Activated CD4-positive, alpha-beta T cell treated with anti-CD3 and anti-CD28 coated beads, Interleukin-2, amount 10 ng/mL, durations not matched to agents 24 days and 14 days (primary cell): ENCODE measurements at places on chromosomes 1 and 21.

- no peak overlapping the region for H3K27ac ChIP-seq
- no peaks in the 10 kb centered on the region for H3K36me3 ChIP-seq
- DNase-seq, result no peak
- H3K27me3 ChIP-seq, result no peaks in the 10 kb centered on the region
These were observed 3.9 kb downstream of the CLDN19 start for GRCh38 chr1:42736152-42736551.

DNA sequence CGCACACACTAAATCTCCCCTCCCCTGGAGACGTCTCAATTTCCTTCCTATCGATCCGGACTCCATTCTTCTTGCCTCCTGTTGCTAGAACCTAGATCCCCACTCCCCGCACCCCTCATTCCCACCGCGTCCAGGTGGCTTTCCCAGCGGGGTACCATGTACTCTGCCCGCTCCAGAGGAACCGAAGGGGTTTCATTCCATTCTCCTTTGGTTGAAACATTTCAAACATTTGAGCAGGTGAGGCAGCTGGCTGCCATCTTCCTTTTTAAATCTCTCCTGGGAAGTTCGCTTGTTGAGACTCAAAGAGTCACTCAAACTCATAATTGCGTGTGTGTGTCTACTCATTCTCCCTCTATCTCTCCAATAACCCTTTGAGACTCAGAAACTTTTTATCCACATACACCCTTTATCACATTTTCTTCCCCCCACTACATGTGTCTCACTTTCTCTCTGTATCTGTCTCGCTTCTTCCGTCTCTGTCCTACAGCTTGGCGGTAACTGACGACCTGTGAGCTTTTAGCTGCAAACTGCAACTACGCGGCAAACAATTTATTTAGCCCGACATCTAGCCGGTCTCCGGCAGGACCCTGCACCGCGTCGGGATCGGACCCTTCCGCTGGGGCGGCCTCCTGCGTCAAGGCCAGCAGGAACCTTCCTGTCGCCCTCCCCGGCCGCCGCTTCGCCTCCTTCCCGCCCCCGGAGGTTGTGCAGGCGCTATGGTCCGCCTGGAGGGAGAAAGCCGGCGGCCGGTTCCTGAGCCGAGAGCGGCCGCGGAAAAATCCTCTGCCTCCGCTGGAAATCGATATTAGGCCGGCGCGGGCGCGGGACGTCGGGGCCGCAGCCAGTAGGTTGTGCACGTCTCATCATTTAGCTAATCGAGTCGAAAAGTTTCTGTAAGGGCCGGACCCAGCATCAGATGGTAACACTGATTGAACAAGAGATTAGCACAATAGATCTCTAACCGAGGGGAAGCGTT lies 3.0 kb upstream of the FOXD3 start:
- peaks cover 31% of the 10 kb centered on the region for H3K4me1 ChIP-seq
- peak overlapping the region; percentile 36 for H3K27ac ChIP-seq
- peaks cover 21% of the 10 kb centered on the region for H3K36me3 ChIP-seq
- H3K27me3 ChIP-seq, result peaks cover 66% of the 10 kb centered on the region
- peak overlapping the region; percentile 11 for H3K4me3 ChIP-seq
- peak; percentile 61 for DNase-seq

- no peak overlapping the region for H3K27ac ChIP-seq
- H3K36me3 ChIP-seq, result no peaks in the 10 kb centered on the region
- DNase-seq, result no peak
- H3K27me3 ChIP-seq, result peaks cover 33% of the 10 kb centered on the region
- no peak overlapping the region for H3K4me3 ChIP-seq
These were observed 354.6 kb downstream of the PDE4B start for GRCh38 chr1:66147226-66147835.

DNA sequence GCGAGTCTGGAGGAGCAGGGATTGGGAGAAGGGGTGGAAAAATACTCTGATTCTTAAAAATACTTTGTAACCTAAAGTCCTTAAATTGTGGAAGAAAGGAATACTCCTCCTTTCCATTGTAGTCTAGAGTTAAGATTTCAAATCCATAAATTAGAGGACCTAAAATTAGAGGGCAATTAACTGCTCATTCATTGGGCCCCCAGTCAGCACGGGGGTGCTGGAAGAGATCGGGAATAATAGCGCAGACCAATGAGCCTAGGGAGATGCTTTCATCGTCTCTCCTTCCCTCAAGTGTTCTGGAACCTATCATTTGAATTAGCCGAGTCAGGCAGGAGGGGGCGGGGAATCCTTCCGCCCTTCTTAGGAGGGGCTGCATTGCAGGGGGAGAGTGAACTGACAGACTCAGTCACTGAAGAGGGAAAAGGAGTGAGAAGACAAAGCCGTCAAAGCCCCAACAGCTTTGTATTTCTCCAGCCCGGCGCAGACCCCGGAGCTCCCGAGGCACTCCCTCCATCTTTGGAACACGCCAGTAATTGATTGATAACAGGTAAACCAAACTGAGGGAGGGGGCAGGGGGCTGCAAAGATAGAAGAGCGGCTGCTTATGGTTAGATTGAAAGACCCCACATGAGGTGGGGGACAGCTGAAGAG lies at the start of gene MLLT11:
TSS of gene MLLT11 (plus strand) at position 391 of the 650 bp plus-strand sequence. CDS start 6,828 bp downstream, outside the sequence.
- no peaks in the 10 kb centered on the region for H3K27me3 ChIP-seq
- peak within 1 kb of the TSS; percentile 99 for H3K27ac ChIP-seq
- DNase-seq, result peak; percentile 79
- H3K4me3 ChIP-seq, result peak within 1 kb of the TSS; percentile 99
- H3K36me3 ChIP-seq, result peaks cover 41% of the 10 kb centered on the region

- H3K4me1 ChIP-seq, result peaks cover 27% of the 10 kb centered on the region
- no peak overlapping the region for H3K4me3 ChIP-seq
- H3K27me3 ChIP-seq, result peaks cover 5% of the 10 kb centered on the region
- H3K36me3 ChIP-seq, result peaks cover 26% of the 10 kb centered on the region
These were observed 17.0 kb downstream of the ATP5PO start for GRCh38 chr21:33898586-33898985.

- H3K27me3 ChIP-seq, result no peaks in the 10 kb centered on the region
- H3K4me3 ChIP-seq, result no peak overlapping the region
- peaks cover 1% of the 10 kb centered on the region for H3K4me1 ChIP-seq
- no peaks in the 10 kb centered on the region for H3K36me3 ChIP-seq
These were observed 35.3 kb downstream of the OPTC start for GRCh38 chr1:203528976-203529835.

- no peak overlapping the region for H3K4me3 ChIP-seq
- peaks cover 3% of the 10 kb centered on the region for H3K27me3 ChIP-seq
- no peaks in the 10 kb centered on the region for H3K4me1 ChIP-seq
These were observed 11.5 kb upstream of the SRP9 start for GRCh38 chr1:225765982-225766674.

DNA sequence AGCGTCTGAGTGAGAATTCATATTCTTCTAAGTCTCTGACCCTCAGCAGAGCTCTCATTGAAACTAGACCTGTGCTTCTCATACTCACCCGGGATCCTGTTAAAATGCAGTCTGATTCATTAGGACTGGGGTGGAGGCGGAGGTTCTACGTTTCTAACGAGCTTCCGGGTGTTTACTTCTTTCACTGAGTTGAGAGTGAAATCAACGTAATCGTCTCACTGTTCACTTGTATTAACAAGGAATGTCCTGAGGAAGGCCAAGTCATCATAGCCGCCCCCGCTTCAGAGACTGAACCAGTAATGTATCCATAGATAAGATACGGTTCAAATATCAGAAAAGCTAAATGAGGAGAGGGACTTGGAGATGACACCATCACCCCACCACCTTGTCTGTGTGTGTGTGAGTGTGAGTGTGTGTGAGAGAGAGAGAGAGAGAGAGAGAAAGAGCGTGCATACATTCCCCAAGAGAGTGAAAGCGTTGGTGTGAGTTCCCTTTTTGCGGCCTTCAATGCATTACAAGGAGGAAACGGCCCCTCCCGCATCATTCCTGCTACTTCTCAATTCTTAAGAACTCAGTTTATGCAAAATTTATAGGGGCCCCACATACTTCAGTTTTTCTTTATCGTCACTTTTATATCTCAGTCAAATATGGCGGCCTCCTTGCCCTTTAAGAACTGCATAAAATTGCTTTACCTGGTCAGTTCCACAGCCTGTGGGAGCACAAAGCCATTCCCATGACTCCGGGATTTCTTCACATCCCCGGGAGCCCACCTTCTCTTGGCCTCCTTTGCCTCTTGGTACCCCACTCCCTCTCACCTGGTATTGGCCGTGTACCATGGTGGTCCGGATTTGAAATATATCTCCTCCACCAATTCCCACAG lies 19.8 kb downstream of the KMO start:
- H3K4me3 ChIP-seq, result peak overlapping the region; percentile 82
- DNase-seq, result peak; percentile 77
- H3K36me3 ChIP-seq, result no peaks in the 10 kb centered on the region
- peaks cover 15% of the 10 kb centered on the region for H3K4me1 ChIP-seq
- H3K27ac ChIP-seq, result peak overlapping the region; percentile 89
- H3K27me3 ChIP-seq, result peaks cover 2% of the 10 kb centered on the region

- H3K4me3 ChIP-seq, result no peak overlapping the region
- H3K4me1 ChIP-seq, result no peaks in the 10 kb centered on the region
- H3K27me3 ChIP-seq, result peaks cover 9% of the 10 kb centered on the region
- H3K27ac ChIP-seq, result no peak overlapping the region
These were observed 14.9 kb downstream of the PLEKHA6 start for GRCh38 chr1:204344665-204345355.

DNA sequence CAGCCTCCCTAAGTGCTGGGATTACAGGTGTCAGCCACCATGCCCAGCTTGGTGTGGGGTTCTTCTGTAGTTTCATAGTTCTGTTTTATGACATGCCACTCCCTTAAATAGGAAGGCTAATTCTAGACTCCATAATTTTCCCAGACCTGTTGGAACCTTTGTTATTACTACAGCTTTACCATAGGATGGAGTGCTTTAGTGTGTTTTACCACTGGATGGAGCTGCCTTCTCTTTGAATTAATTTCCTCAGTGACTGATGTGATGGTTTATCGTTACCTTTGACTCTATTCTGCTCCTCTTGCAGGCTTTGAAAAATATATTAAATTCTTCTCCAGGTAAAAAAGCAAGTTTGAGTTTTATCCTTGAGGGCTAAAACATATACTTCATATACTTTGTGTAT lies 84.6 kb upstream of the NEK7 start:
- no peak for DNase-seq
- no peaks in the 10 kb centered on the region for H3K36me3 ChIP-seq
- peaks cover 25% of the 10 kb centered on the region for H3K27me3 ChIP-seq
- H3K4me3 ChIP-seq, result no peak overlapping the region
- no peaks in the 10 kb centered on the region for H3K4me1 ChIP-seq

- H3K36me3 ChIP-seq, result no peaks in the 10 kb centered on the region
- no peak overlapping the region for H3K4me3 ChIP-seq
These were observed 16.3 kb upstream of the LAPTM5 start for GRCh38 chr1:30773722-30774358.

GRCh38 chr1:232655028-232655745 lies 25.3 kb upstream of the SIPA1L2 start:
- no peak overlapping the region for H3K27ac ChIP-seq
- H3K36me3 ChIP-seq, result no peaks in the 10 kb centered on the region
- DNase-seq, result no peak
- H3K27me3 ChIP-seq, result peaks cover 41% of the 10 kb centered on the region
- no peak overlapping the region for H3K4me3 ChIP-seq
- H3K4me1 ChIP-seq, result peaks cover 4% of the 10 kb centered on the region

DNA sequence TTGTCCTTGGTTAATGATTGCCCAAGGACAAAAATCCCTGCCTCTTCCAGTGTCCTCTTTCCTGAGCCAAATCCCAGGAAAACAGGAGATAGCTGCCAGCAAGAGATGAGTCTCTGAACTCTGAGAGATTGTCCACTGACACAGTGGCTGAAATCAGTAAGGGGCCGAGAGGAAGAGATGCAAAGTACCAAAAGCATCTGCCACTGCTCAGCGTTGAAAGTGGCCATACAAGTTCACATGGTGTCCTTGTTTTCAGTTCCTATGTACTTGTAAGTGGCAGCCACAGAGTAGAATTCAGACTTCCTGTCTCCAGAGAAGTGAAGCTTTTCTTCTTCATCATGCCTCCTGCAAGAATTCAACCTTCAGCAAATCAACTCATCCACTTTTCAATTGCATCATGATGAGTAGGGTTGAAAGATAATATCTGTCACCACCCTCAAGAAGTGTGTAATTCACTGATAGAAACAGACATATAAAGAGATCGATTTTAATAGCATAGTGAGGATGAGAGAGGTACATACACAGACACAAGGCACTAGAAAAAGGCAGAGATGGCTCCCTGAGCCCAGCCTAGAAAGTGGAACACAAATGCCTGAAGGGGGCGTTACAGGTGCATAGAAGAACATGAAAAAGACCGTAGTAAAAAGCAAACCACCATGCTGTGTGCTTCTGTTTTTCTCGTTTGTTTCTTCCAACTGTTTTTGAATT lies 185.8 kb downstream of the MRPL39 start:
- H3K27ac ChIP-seq, result peak overlapping the region; percentile 93
- H3K4me1 ChIP-seq, result peaks cover 39% of the 10 kb centered on the region
- peak; percentile 89 for DNase-seq

- H3K27ac ChIP-seq, result no peak overlapping the region
- peaks cover 1% of the 10 kb centered on the region for H3K27me3 ChIP-seq
- no peak for DNase-seq
- H3K4me3 ChIP-seq, result no peak overlapping the region
- H3K4me1 ChIP-seq, result peaks cover 8% of the 10 kb centered on the region
- H3K36me3 ChIP-seq, result no peaks in the 10 kb centered on the region
These were observed 101.0 kb upstream of the COG2 start for GRCh38 chr1:230541306-230541705.

DNA sequence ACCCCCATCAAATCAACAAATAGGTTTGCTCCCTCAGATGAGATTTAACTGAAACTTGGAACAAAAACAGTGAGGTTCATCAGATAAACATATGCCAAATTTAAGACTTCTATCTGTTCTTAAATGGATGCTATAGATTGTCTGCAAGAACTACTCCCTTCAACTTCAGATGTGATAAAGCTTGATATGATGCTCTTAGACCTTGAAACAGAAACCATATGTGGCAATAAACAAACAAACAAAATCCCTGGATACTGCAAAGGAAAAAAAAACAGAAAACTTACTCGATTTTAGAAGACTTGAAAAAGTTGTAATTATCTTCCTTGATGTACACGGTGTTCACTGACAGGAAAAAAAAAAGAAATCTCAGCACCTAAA lies 286.1 kb upstream of the USP25 start:
- DNase-seq, result no peak
- H3K36me3 ChIP-seq, result no peaks in the 10 kb centered on the region
- no peak overlapping the region for H3K27ac ChIP-seq
- no peaks in the 10 kb centered on the region for H3K27me3 ChIP-seq
